ENCODE measurements at places on chromosomes 3 and 15. TPM values are rescaled to one million over a fixed set of nuclear protein-coding genes. Genes with fewer than 3 reads are reported as not detected.

The STRIT1 gene
- total RNA-seq, result not detected

- DNase-seq, result no peak
Measured at GRCh38 chr3:39513791-39514369, 46.4 kb downstream of the MOBP start.

DNA sequence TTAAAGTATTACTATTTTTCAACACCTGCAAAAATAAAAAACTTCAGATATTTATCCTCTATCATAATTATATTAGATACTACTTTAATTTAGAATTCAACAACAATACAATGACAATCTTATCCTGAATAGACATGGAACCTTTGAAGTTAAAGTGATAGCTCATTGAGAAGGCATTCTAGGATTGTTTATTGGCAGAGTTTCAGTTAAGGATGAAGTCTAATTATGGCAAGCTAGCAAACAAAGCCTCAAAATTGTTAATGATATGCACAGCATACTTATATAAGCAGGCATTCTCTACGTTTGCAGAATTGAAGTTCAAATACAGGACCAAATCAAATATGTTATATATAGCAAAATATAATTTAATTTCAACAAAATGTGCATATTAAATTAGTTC, 91.2 kb upstream of the ABI3BP start:
- DNase-seq, result no peak

DNA sequence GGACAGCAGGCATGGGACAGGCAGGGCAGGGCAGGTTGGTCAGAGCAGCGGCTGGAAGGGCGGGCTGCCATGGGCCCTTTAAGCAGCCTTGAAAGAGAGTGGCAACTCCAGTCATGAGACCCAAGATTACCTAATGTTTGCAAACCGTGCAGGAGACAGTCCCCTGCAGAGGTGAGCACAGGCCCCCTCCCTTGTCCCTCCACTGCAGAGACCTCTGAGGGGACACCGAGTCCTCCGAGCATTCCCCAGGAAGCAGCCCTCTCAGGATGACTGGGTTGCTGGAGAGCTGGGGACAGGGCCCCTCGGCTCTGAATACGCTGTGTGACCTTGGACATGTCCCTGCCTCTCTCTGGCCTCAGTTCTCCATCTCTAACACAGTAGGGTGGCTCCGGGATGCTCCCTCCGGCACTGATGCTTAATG, 81.4 kb downstream of the IQSEC1 start:
- DNase-seq, result no peak

GRCh38 chr3:119580067-119580760, 922 bp downstream of the ADPRH start:
- no peak for DNase-seq

Data from HCT116 (cell line).